Sigmoid colon (tissue), 7 donors: ENCODE measurements at places on chromosomes 4 and X. TPM values are rescaled to one million over a fixed set of nuclear protein-coding genes. Genes with fewer than 3 reads are reported as not detected.

DNA sequence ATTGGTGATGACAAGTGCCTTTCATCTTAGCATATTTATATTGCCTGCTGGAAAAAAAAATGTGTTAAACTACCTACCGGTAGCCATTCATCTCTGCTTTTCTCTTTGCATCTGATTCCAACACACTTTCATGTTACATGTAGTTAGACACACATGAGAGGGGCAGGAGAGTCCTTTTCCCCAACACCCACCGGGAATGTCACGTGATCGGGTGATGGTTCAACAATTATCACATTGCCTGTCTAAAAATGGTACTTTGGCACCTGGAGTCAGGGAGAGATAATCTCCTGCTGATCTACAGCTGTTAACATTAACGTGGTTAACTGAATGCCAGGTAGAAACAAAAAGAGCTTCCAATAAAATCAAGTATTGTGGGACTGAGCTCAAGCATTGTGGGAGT lies 19.6 kb upstream of the PBDC1 start:
- no peak for DNase-seq

DNA sequence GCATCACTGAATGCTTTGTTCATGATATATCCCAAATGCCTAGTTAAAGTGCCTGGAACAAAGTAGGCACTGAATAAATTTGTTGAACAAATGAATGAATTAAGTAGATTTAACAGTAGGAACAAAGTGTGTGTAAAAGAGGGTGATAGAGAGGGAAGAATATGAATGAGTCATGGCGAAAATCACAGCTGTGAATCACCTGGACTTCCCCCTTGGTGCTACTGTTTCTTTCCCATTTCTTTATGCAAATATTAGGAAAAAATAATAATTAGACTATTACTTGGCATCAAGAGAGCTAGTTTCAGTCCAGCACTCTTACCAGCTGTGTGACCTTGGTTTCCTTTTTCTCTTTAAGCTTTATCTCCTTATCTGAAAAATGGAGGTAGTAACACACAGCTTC lies 9.2 kb downstream of the SPIN3 start:
- DNase-seq: no peak

DNA sequence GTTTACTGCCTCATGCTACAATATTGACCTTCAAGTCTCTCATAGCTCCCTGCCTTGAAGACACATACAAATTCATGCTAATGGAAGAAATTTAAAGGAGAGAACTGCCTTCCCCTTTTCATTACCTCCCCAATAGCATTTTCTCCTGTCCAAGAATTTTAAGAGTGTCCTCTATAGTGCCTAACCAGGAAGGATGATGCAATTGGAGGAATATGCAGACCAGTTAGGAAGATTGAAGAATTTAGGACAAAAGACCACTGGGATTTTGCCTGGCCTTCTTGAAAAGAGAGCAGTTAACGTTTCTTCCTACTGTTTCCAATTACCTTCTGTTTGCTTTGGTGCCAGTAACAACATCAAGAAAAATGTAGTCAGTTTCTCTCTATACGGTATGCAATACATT lies 443.9 kb downstream of the INPP4B start:
- DNase-seq: no peak

GRCh38 chrX:13005661-13006473 lies 31.0 kb downstream of the TMSB4X start:
- DNase-seq: no peak

GRCh38 chrX:154505734-154506133 lies 10.3 kb downstream of the FAM3A start:
- no peak for DNase-seq

DNA sequence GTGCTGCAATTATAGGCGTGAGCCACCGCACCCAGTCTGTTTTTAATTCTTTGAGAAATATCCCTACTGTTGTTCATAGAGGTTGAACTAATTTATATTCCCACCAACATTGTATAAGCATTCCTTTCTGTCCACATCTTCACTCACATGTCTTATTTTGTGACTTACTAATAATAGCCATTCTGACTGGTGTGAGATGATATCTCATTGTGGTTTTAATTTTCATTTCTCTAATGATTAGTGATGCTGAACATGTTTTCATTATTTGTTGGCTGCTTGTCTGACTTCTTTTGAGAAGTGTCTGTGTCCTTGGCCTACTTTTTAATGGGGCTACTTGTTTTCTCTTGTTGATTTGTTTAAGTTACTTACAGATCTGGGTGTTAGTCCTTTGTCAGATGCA lies 310.9 kb upstream of the MAOA start:
- DNase-seq: no peak

- no peak for DNase-seq
Observed at GRCh38 chr4:186392017-186392416, 126.0 kb downstream of the F11 start.

GRCh38 chr4:176902710-176903323 lies 110.1 kb upstream of the VEGFC start:
- no peak for DNase-seq

GRCh38 chr4:18813771-18814170 lies 792.2 kb upstream of the LCORL start:
- no peak for DNase-seq

GRCh38 chr4:152939621-152940020 lies 3.5 kb downstream of the FHDC1 start:
- DNase-seq: no peak

DNA sequence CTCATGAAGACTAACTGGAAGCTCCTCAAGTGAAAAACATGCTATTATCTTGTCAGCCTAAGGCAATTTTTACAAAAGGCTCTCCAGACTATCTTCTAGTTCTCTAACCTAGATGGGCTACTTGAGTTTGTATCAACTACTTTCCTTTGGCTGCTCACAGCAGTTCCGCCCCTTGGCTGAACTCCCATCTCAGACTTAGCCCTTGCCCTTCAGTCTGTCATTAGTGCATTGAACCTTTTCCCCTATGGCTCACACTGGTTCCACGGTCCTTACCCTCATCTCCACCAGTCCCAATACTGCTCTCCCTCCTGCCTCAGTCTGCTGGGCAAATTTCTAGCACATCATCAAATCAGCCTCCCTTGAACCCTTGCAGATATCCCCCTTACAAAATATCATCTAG lies 362.3 kb downstream of the PPP1R2C start:
- no peak for DNase-seq

DNA sequence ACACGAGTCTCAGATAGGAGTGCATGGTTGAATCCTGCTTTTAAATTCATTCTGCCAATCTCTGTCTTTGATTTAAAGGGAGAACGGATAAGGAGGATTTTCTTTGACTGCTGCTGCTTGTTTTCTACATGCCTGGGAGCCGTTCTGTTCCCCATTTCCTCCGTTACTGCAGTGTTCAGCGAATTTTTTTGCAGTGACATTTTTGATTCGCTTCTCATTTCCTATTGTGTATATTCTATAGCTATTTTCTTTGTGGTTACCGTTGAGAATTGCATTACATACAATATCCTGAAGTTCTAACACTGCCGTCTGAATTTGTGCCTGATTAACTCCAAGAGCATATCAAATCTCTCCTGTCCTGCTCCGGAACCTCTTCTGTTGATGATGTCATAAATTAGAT lies 14.8 kb upstream of the MAEA start:
- no peak for DNase-seq

- DNase-seq: no peak
Observed at GRCh38 chr4:92399032-92399431, 95.3 kb downstream of the GRID2 start.

The PHKA1 gene
- total RNA-seq: 8.0 TPM

The AKAP4 gene
- not detected for total RNA-seq

The PNMA5 gene
- total RNA-seq: not detected

The CACNA1F gene
- total RNA-seq: 0.14 TPM

The OPHN1 gene
- total RNA-seq: 11.1 TPM

The BANK1 gene
- total RNA-seq: 0.81 TPM

The GAGE12H gene
- not detected for total RNA-seq
